ENCODE measurements at places on chromosomes 5 and 9. TPM values are rescaled to one million over a fixed set of nuclear protein-coding genes. Genes with fewer than 3 reads are reported as not detected.

Gene PRRX2
- total RNA-seq, result 6.5 TPM

Gene MZB1
- total RNA-seq, result 12.9 TPM

Gene ZNF658
- total RNA-seq, result 11.3 TPM

Gene CMBL
- total RNA-seq, result 20.7 TPM

All from ureter (tissue), 1 donor.